Activated naive CD8-positive, alpha-beta T cell treated with anti-CD3 and anti-CD28 coated beads, Interleukin-2, amount 10 ng/mL, durations not matched to agents 7 days and 5 days (primary cell): ENCODE measurements at places on chromosomes 12 and 14. TPM values are rescaled to one million over a fixed set of nuclear protein-coding genes. Genes with fewer than 3 reads are reported as not detected.

Gene CYP27B1
- 2.6 TPM for total RNA-seq

Gene CLEC9A
- not detected for total RNA-seq

Gene TAS2R9
- total RNA-seq = not detected

Gene GLIPR1L1
- total RNA-seq = not detected

Gene YY1
- 89.6 TPM for total RNA-seq

Gene CAPZA3
- not detected for total RNA-seq

Gene RNASE1
- total RNA-seq = 4.5 TPM

Gene CD69
- 116 TPM for total RNA-seq

Gene TDP1
- 86.7 TPM for total RNA-seq

Gene IL31
- not detected for total RNA-seq

Gene KIF26A
- total RNA-seq = 0.26 TPM

Gene CCDC38
- total RNA-seq = not detected

DNA sequence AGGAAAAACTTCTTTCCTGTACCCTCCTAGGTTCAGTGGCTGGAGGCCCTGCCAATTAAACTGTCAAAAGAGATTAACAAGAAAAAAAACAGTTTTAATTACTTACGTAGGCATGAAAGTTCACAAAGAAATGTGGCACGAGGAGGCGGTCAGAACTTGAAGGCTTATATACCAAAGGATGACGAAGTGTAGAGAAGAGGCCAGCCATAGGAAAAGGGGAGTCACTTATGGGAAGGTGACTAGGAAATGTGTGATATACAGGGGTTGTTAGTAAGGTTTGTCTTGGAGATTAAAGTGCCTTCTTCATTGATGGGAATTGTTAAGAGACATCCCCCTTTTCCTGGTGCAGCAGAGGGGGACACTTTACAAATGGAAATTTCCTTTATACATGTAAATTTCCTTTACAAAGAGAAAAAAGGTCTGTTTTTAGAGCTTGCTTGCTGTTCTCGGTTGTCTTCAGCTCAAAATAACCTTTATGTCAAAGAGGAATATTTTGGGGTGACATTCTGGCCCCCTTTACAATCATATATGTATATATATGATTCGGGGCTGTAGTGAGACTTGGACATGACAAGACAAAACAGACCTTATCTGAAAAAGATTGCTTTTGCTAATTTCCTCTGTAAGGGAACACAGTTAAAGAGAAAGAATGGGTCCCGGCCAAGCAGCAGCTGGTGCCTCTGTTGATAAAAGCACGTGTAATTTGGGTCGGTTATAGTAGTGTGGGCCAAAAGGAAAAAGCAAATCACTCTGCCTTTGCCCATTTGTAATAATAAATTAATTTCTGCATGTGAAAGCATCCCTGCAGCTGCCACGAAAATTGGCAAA lies 38.6 kb downstream of the SYNE2 start:
- no peak for DNase-seq

DNA sequence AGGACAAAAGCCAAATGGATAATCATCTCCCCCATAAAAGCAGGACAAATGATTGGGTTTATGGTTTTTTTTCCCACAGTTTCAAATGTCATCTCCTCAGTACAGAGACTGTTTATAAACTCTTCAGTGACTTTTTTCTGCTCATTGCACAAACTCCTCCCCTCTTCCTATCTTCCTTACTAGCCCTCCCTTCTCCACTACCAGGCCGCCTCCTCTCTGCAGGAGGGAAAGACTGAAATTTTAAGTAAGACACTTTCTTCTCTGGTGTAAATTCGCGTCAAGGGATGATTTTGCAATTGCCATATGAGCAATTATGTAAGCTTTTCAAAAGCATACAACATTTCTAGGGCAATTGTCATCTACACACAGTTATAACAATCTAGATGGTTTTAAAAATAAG lies 37.0 kb downstream of the BTG1 start:
- DNase-seq = no peak

- no peak for DNase-seq
Observed at GRCh38 chr14:64340560-64341196, 46.5 kb upstream of the ESR2 start.

DNA sequence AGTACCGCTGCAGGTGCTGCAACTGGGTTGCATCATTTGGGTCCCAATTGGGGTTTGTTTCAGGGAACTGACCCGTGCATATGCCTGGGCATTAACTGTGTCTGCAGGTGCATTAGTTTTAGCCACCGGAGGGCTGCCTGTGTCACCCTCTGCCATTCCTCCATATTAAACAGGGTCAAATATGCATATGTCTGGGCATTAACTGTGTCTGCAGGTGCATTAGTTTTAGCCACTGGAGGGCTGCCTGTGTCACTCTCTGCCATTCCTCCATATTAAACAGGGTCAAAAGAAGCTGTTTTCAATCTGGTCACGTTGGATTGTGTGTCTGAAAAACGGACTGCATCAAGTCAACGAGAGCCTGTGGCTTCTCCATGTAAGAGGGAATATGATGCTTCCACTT lies 1317.0 kb downstream of the TMEM121 start:
- no peak for DNase-seq

GRCh38 chr14:75566321-75566720 lies 12.1 kb upstream of the FLVCR2 start:
- DNase-seq = no peak

- DNase-seq = no peak
Observed at GRCh38 chr14:50116966-50117365, 594 bp upstream of the VCPKMT start.

GRCh38 chr14:104393199-104393897 lies 186.2 kb upstream of the C14orf180 start:
- peak; percentile 37 for DNase-seq

GRCh38 chr12:75848961-75849360 lies 182.6 kb downstream of the PHLDA1 start:
- DNase-seq = no peak

- no peak for DNase-seq
Observed at GRCh38 chr12:20822415-20822814, 11.9 kb downstream of the SLCO1B3 start.

GRCh38 chr14:76920331-76921087 lies 94.3 kb downstream of the LRRC74A start:
- no peak for DNase-seq

- DNase-seq = no peak
Observed at GRCh38 chr12:57012600-57013465, 3.5 kb downstream of the TAC3 start.

- DNase-seq = no peak
Observed at GRCh38 chr12:115273456-115273855, 589.5 kb upstream of the TBX3 start.

DNA sequence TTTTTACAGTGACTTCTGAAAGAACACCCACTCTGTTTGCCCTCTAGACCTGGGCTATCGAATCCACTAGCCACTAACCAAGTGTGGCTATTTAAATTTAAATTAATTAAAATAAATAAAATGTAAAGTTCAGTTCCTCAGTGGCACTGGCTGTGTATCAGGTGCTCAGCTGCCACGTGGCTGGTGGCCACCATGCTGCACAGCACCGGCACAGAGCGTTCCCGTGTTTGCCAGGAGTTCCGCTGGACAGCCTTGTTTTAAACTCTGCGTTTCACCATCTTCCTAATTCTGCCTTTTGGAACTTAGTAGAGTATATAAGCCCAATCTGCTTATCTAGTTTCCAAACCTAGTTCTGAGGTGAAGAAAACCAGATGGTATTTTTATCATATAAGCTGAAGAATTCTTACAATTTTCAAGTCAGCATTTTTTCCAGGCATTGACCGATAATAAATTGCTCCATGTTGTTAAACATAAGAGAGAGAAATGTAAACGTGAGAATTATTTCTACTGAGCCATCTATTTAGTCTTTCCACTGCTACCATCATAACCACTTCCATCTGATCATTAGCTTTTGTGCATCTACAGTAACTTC lies 339.0 kb downstream of the CACNA1C start:
- no peak for DNase-seq
